Thoracic aorta (tissue), 2 donors: ENCODE measurements at places on chromosomes 13 and 19.
A peak's percentile ranks its signal among the peaks of the same experiment; 100 is the strongest.

DNA sequence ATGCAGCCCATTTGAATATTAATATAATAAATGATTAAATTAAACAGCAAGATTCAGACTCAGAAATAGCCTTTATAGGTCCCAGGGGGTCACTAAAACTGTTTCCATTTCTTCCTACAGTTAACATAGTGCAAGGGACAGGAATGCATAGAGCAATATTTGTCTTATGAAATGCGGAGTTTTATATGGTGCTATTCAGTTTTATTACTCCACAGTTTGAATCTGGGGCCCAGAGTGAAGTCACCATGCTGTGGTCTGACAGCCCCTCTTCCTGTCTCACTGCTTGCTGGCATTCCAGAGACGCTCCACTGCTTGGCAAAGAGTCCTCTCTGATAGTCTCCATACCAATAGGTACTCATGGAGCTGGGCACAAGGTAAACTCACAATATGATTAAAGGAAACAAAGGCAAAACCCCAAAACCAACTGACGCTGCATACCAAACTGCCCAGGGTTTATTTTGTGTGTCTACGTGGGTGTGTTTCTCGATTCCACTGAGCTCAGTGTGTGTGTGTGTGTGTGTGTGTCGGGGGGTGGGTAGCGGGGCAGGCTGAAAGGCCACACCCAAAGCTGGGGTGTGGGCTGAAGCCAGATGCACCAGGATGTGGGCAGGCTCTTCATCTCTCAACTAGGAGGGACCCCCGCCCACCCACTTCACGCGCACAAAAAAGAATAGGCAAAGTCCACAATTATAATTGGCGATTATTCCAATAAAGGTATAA lies 277.9 kb downstream of the TSHZ3 start:
- DNase-seq: no peak

GRCh38 chr13:30081331-30081730 lies 226.0 kb downstream of the KATNAL1 start:
- no peak for DNase-seq

GRCh38 chr13:35139591-35139990 lies 197.5 kb downstream of the NBEA start:
- DNase-seq: no peak

GRCh38 chr19:10510301-10510802 lies 6.9 kb downstream of the S1PR5 start:
- DNase-seq: no peak

GRCh38 chr19:11626252-11626651 lies 29.0 kb downstream of the ZNF627 start:
- no peak for DNase-seq

DNA sequence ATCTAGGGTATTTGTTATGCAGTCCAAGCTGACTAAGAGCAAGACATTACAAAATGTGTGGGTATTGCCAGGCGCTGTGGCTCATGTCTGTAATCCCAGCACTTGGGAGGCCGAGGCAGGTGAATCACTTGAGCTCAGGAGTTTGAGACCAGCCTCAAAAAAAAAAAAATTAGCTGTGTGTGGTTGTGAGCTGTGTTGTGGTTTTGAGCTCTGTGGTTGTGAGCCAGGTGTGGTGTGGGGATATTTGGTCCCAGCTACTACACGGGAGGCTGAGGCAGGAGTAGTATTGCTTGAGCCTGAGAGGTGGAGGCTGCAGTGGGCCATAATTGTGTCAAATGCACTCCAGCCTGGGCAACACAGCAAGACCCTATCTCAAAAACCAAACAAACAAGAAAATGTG lies 5.6 kb upstream of the KEAP1 start:
- DNase-seq: no peak

GRCh38 chr13:111874981-111875380 lies 192.0 kb upstream of the SOX1 start:
- DNase-seq: no peak

DNA sequence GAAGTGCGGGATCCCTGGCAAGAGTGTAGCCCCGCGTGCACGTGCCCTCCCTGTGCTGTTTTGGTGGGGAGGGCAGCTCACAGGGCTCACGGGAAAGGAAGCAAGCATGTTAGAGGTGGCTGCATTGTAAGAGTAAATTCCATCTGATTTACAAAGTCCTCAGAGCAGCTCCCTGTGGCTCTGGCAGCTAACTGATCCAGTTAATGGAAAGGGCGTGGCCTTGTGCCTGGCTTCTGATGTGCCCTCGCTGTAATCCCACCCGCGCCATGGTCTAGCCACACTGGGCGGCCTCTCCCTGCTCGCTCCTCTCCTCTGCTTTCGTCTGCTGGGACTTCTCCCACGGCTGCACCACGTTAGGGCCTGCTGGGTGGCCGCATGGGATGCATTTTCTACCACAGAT lies 258.5 kb downstream of the FGF9 start:
- DNase-seq: no peak

GRCh38 chr13:43431841-43432240 lies 354.9 kb downstream of the ENOX1 start:
- DNase-seq: no peak

- DNase-seq: no peak
These were observed 331.6 kb downstream of the DLEU7 start for GRCh38 chr13:50511877-50512341.

GRCh38 chr19:17944301-17944700 lies 11.5 kb downstream of the CCDC124 start:
- DNase-seq: no peak

GRCh38 chr19:325173-325936 lies 19.2 kb downstream of the MIER2 start:
- DNase-seq: no peak

GRCh38 chr19:31296741-31297390 lies 52.4 kb downstream of the TSHZ3 start:
- no peak for DNase-seq

DNA sequence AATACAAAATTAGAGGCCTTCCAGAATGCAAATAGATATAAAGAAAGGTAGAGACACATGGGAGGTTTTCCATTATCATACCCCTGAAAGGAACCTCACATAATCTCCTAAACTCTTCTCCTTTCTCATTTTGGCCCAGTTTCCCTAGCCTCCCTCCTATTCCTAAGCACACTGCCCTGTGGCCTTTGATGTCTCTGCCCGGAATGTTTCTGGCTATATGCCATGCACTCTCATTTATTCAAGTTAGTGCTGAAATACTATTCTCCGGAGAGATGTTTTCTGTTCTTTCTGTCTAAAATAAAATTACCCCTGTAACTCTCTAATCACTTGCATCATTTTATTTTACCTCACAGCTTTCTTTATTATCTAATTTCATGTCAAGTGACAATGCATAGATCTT lies 1287.7 kb downstream of the SLITRK5 start:
- no peak for DNase-seq

DNA sequence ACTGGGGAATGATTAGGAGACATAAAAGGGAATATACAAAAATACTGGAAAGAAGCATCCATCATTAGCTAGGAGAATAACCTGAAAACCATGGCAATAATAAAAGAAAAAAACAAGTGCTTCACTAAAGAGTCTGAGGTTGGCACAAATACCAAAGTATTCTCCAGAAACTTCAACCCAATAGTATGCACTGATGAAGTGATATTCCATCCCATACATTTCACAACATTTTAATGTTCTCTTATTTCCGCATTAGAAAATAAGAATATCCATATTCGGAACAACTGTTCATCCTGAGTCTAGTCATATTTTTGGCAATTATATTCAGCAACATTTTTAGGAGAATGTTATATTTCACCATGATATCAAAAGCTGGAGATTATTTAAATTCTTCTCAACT lies 116.2 kb downstream of the POSTN start:
- no peak for DNase-seq

DNA sequence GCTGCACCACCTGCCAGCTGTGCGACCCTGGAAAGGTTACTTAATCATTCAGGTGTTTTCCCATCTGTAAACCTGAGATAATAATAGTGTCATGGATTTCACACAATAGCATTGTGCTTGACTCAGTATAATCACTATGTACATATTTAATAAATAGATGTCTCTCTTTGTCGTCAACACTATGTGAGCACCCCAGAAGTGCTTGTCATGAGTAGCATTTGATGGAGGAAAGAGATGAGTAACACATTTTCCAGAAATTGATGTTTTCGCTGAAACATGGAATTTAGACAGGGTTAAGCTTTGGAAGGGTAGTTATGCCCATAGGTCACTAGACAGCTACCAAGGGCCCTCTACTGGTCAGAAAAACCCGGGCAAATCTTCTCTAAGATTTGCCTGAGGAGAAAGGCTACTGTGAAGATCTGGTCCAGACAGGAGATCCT lies 9.5 kb upstream of the MBNL2 start:
- DNase-seq: no peak

DNA sequence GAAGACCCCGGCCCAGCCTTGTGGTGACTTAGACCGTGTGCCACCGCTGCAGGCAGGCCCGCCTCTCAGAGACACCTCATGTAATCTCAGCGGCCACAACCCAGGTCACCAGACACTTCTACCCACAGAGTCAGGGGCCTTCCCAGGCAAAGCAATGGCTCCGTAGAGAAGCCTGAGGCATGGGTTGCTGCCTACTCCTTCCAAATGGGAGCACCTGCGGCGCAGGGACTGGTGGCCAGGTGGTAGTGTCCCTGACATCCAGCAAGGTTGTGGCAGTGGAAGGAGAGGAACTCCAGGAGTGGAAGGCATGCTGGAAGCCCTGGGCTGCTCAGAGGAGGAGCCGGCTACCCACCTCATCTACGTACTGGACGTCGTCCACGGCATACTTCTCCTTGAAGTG lies 21.0 kb downstream of the PEPD start:
- DNase-seq: no peak

GRCh38 chr19:18322318-18322758 lies 538 bp downstream of the LSM4 start:
- DNase-seq: no peak

- no peak for DNase-seq
These were observed 64.8 kb downstream of the SOX1 start for GRCh38 chr13:112131713-112132113.

DNA sequence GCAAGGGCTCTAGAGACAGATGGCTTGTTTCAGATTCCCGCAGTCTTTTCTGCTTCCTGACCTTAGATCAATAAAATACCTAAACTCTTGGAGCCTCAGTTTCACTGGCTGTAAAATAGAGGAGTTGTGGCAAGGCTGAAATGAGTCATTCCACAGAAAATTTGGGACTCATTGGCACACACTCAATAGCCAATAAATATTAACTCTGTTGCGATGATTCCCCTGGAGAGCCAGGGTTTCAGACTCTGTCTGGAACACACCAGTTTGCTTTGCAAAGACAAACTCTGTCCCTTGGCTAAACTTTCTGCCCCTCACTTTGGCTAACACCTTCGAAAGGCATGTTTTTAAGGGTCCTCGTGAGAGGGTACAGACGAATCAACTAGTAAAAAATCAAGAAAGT lies 18.1 kb upstream of the UBE2L5 start:
- no peak for DNase-seq

DNA sequence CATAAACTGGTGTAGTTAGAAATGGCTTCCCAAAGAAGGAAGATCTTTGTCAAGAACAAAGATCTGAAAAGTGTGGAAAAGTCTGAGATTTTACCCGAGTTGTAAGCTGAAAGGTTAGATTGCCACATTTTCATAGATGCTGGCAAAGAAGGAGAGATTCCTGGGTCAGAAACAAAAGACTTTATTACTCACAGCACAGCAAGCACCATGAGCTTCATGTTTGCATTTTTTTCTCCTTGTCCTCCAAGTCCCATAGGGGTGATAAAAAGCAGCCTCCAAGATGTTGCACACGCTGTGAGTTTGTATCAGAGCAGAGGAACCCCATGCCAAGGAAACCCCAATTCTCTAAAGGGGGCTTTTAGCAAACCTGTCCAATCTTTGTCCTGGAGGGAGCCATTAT lies 29.3 kb downstream of the MZT1 start:
- no peak for DNase-seq

DNA sequence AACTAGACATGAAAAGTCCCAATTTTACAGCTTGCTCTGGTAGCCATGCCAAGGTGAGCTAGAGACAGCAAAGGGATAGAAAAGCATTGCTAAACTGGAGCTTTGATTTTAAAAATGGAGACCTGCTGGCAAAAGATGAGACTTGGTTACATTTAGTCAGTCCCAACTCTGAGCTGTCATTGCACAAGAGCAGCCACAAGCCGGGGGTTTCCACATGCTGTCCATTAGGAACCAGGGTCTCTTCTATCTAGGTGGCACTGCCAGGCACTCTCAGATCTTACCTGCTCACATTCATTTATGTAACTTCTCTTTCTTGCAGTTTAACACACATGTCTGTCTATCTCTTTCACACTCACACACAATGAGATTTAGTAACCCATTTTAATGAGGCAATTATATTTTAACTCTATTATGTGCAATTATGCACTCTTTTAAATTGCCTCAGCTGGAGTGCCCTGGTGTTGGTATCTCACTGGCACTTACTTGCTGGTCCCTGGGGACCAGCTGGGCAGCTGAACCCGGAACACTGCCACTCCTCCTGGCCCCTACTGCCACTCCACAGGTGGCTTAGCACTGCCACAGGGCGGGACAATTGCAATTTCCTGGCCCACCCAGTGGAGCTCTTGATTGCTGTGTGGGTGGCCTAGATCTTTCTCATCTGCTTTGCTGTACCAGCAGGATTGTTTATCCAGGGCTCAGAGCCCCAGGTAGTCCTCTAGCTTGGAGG lies 112.5 kb downstream of the COG6 start:
- no peak for DNase-seq

DNA sequence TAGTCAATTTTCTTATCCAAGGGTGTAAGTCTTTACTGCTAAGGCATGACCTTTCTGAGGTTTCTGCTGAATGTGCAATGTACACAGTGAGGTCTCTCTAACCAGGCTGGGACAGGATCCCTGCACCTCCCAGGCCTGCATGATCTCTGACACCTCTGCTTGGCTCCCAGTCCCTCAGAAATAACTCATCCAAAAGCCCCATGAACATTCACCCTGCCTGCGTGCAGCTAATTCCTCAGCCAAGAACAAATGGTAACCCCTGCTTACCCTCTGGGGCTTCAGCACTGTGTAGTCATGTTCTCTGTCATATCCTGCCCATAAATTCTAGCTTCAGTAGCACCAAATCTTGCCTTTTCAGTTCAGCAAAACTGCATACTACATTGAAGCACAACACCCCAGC lies 1146.3 kb upstream of the MIR17HG start:
- no peak for DNase-seq

DNA sequence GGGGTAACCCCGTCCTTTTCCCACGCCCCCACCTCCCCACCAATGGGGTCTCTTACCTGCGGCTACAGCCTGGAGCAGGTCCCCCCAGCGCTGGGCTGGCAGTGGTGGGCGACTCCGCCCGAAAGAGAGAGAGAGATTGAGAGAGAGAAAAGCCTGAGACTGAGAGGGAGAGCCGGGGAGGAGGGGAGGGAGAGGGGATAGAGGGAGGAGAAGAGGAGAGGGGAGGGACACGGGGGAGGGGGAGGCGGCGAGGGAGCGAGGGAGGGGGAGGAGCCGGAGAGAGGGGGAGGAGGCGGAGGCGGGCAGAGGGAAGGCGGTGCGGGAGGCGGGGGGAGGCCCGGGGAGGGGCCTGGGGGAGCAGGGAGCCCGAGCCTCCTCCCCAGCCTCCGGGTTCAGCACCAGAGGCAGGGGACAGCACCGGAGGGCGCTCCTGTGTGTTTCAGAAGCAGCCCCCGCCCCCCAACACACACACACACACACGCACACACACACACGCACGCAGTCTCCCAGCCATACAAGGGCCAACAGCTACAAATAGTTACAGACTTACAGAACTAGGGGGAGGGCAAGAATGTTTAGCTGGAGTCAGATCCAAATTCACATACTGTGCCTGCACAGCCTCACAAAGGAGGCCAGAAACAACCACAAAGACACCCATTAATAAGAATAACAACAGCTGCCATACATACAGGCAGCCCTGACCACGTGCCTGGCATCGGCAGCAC lies at the start of gene SLC8A2:
Gene SLC8A2 (minus strand): TSS at position 161 of the 725 bp plus-strand sequence. CDS start 5,490 bp downstream, outside the sequence.
- peak; percentile 58 for DNase-seq
